Stimulated activated CD4-positive, alpha-beta T cell treated with anti-CD3 and anti-CD28 coated beads, TNF-alpha, amount 100 ng/mL, for 1 hour (primary cell): ENCODE measurements at places on chromosomes 11 and 22.

DNA sequence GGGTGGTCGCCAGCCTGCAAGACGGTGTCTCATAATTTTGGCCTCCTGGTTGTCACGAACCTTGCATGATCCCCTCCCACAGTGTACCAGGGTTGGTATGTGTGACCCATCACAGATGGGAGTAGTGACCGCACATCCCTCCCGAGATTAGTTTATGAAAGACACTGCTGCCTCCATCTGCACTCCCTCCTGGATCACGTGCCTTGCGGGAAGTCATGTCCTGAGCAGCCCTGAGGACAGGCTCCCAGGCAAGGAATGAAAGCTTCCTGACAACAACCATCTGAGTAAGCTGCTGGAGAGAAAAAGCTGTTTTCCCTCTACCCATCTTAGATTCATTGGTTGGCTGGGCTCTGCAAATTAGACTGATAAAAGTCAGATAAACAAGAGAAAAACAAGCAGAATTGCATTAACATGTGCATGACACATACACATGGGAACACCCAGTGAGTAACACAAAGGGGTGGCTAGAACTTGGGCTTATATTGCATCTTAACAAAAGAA lies 14.4 kb upstream of the PAMR1 start:
- DNase-seq = no peak

DNA sequence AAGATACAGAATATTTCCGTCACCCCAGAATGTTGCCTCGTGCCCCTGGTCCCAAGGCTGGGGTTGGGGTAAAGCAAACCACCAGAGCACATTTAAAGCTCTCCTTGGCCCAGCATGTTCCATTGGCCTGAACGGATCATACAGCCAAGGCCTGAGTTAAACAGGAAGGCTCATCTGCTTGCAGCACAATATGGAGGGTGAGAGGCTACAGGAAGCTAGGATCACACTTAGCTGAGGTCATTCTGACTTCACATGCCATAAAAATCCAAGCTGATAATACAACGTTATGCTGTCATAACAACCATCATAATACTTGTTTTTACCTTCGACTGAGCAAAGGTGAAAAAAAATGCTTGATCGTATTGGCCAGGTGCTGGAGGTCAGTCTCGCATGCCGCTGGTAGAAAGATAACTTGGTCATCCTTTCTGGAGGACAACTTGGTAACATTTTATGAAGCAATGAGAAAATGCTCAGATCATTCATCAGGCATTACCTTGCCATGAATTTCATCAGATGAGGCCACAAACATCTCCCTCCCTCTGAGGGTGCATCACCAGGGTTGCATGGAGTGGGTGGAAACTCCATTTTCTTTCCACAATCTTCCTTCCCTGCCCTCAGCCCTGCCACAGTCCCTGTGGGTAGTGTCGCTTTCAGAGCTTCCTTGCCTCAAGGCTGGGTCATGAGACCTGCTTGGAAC lies 31.9 kb upstream of the RTL6 start:
- DNase-seq = no peak

GRCh38 chr22:48757985-48758561 lies 1069.6 kb downstream of the BRD1 start:
- no peak for DNase-seq

GRCh38 chr11:68966894-68967780 lies 13.6 kb downstream of the MRGPRD start:
- no peak for DNase-seq

- no peak for DNase-seq
Measured at GRCh38 chr22:38850941-38851849, 7.4 kb upstream of the NPTXR start.

DNA sequence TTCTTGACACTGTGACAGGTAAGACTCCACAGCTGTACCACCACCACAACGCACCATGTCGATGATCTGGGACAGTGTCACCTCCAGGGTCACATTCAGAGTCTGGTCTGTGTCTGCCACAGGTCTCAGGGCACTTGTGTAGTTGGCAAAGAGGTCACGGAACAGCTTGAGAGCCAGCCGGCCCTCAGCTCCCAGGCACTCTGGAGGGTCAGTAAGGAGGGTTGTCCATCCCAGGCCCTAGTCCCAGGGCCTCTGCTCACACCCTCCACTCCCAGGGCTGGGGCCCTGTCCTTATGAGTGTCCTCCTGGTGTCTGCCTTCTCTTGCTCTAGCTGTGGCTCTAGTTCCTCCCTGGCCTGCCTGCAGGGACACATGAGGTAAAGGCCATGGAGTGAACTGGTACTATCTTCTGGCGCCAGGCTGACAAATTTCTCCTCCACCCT lies 1.4 kb downstream of the CHRNA10 start:
- no peak for DNase-seq

DNA sequence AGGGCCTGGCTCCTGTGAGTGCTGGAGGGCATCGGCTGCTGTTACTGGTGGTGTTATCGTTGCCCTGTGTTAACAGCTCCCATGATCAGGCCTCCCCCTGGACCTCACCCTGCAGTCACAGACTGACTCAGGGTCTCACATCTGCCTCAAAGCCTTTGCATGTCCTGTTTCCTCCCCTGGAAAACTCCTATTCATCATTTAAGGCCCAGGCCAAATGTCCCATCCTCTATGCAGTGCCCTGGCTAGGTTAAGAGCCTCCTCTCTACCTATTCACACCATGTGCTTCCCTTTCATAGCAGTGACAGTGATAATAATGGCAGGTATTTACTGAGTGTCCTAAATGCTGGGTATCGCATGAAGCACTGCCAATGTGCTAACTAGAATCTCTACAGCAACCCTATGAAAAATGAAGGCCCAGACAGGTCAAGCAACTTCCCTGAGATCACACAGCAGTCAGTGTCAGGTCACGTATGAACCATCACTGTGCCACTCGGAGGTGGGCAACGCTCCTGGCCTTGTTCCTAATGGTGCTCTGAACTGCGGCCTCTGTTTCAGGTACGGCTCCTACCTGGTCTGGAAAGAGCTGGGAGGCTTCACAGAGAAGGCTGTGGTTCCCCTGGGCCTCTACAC lies 9.3 kb downstream of the TSPO start:
- DNase-seq = no peak

DNA sequence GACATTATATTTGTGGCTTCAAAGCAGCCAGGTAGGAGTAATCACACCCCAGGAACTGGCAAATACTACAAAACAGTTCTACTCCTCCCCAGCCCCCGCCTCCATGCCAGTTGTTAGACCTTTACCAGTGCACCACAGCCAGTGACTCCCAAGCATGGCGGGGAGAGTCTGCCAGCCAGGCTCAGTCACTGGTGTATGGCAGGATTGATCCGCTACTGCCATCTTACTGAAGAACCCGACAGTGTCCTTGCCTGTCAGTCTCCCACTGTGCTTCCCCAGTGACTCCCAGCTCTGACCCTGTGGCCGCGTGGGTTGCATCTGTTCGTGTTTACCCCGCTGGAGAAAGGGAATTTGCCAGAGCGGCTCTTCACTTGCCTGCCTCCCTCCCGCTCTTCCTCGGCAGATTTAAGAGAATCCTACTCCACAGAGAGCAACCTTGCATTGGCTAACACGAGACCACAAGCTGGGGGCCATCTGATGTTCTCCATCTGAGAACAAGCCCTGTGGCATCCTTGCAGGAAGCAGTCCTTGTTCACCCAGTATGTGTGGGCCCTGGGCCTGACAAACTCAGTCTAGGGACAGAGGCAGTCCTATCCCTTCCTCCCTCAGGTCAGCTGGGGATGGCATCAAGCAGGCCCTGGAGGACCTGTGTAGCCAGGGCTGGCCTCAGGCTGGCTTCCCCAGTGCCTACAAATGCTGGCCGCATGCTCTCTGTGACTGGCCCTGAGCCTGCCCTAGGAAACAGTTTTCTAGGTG lies 33.1 kb downstream of the GNAZ start:
- DNase-seq = no peak

DNA sequence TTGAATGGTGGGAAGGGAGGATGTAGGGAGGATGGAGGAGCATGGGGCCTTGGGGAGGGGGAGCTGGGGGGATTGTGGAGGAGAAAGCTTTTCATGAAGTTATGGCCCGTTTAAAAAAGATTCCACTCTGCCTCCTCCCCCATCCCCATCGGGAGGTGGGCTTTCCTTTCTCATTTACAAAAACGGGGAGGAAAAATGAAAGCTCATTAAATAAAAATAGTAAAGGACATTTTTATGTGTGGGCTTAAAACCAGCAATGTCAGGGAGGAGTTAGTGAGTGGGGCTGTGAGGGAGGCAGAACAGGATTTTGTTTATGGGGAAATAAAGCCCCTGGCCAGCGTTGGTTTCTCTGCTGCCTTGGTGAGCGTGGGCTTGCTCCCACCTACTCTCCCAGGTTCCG lies 83.2 kb downstream of the ZBTB16 start:
- no peak for DNase-seq

DNA sequence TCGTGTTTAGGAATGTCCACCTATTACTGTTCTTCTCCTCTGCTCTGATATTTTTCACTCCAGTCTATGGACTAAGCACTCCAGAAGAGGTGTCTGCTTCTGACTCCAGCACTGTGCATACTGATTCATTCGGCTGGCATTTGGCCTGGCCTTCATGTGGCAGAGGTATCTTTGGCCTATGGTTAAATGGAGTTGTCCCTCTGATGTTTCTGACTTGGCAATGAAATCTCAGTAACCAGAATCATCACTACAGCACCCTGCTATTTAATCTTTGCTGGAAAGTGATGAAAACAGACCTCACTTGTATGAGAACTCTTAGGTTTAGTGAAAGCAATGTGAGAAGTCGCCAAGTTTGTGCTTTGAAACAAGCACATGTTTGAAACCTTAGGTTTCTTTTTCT lies 155.2 kb downstream of the MAML2 start:
- DNase-seq = no peak

GRCh38 chr11:130118636-130119387 lies 40.8 kb upstream of the ST14 start:
- no peak for DNase-seq

GRCh38 chr11:61392981-61393595 lies 701 bp downstream of the TMEM216 start:
- DNase-seq = no peak

DNA sequence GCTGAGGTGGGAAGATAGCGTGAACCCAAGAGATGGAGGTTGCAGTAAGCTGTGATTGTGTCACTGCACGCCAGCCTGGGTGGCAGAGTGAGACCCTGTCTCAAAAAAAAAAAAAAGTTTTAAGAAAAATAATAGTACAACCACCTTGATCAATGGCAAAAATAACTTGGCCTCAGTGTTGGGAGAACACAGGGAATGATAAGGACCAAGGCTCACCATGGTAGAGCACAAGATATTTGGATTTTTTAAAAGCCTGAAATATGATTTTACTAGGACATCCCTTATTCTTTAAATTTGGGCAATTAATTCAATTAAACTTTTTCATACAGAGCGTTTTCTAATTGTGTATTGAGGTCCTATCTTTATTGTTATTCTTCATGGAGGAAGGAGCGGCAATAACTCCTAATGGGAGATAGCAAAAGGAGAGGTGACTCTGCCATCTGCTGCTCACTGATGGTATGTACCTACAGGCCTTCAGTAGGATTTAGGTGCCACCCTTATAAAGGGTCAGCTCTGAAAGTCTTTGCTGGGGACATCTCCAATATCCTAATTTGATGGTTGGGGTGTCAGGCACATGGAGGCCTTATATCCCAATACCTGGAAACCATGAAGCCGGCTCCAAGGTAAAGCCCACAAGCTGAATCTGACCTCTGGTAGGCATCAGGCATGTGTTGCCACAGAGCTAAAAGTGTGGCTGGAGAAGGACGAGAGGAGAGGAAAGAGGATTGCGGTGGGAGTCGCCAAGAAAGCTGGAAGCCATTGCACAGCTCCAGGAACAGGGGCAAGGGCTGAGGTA lies 21.9 kb upstream of the POLD3 start:
- no peak for DNase-seq

DNA sequence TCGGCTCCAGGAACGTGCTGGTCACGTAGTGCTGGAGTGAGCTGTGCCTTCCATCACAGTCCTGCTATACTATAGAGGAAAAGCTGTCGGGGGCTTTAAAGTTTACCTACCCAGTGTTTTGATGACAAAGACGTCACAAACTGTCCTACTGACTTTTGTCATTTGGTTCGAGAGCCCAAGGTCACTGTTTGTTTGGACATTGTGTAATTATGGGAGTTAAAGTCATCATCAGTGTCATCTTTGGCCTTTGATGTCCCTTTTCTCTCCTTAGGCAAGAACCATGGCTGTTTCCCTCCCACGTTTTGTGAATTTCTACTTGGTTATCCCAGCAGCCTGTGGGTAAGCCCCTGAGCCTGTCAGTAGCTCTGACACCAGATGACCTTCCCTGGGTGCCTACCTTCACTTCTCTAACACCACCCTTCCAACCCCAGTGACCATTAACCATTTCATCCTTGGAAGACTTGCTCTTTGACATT lies 59.3 kb downstream of the SLC1A2 start:
- DNase-seq = no peak

- DNase-seq = no peak
Measured at GRCh38 chr11:103898065-103898464, 138.4 kb upstream of the DDI1 start.

DNA sequence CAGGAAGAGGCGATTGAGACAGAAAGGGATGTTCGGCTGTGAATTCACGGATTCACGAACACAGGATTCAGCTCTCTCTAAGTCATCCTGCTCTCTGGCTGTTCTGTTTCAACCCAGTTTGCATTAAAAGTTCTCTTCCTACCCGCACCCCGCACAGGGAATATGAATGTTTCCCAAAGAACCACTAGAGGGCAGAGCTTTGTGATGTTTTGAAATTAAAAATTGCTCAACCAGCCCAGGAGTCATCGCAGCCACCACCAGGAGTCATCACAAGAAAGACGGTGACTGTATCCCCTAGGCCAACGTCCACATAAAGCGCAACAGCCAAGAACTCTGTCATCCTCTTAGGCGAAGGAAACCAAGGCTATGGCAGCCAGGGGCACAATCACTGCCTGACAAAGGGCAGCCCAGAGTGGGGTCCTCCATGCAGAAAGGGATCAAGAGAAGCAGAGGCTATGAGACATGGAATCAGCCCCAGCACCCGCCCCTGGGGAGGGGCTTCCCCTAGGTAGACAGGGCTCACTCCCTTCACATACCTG lies 122.4 kb downstream of the WT1 start:
- DNase-seq = no peak

DNA sequence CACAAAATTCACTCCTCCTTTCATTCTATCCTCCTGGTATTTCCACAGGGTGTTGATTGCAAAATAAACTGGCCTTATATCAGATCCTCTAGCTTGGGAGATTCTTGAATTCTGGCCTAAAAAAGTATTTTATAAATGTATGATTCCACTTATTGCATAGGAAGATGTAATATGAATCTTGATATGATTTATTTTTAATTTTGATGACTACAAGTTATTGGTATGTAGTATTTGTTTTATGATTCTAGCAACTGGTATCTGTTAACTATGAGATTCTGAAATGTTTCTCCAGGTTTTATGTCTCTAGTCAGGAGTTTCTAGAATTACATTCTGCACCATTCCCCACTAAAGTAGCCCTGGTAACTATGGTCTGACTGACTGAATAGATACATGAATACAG lies 373.9 kb upstream of the C11orf87 start:
- no peak for DNase-seq

GRCh38 chr11:126840201-126840886 lies 160.2 kb downstream of the KIRREL3 start:
- DNase-seq = no peak
